ENCODE measurements at places on chromosomes 1 and 21.

DNA sequence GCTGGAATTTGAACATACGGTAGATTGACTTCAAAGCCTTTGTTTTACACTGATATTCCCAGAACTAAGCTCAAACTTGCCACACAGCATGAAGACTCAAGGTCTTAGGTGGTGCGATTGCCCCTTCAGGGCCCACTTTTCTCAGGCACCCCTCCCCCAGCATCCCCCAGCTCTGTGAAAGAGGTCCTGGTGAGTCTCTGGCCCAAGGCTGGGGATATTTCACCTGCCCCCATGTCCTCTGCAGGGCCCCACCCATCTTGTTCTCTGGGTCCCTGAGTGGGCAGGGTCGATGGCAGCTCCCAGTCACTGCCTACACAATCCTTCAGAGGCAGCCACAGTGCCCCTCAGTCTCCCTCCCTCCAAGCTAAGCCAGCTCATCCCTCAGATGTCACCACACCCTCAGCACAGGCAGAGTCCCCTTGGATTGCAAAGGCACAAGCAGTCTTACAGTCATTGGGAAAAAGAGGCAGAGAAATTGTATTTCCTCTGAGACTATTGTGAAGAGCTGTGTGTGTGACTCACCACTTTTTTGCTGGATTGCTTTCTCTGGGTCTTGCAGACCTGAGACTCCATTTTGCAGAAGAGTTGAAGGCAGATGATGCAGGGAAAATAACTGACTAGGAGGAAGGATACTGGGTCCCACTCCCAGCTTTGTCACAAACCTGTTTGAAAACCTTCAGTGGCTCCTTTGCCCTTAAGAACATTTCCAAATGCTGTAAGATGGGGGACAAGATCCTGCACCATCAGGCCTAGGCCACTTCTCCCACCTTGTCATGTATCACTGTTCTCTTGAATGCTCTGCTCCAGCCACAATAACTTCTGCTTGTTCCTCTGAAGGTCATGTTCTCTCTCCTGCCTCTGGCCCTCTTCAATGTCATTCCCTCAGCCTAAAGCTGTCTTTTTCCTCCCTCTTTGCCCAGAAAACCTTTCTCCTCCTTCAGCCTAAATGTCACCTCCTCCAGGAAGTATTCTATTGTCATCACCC lies 119.1 kb upstream of the GRIK3 start:
- DNase-seq, result no peak

DNA sequence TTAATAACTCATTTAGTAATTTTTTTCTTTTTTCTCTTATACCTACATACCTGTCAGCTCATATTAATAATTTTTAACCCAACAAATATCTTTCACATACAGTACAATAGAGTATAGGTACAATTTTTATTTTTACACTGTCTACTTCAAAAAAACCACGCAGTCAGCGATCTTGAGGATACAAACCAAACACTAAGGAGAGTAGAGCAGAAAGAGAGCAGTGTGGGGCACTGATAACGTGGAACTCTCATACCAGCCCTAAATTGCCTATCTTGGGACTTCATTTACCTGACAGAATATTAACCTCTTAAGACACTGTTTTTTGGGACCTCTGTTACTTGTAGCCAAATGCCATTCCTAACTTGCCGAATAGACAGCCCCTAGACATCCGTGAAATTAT lies 5.5 kb downstream of the TRMT1L start:
- DNase-seq, result no peak

DNA sequence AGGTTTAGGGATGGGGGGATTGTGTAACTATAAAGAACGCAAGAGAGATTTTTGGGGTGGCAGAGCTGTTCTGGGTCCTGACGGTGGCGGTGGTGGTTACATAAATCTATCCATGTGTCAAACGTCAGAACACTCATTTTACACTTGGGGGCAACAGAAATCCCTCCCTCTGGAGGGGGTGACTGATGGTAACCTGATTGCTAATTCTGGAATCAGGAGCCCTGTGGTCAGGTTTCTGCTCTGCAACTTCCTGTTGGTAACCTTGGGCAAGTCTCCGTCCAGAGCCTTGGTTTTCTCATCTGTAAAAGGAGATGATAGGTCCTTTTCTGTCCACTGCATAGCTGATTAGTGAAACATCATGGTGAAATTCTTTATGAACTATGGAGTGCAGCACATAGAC lies 40.9 kb downstream of the ALPL start:
- no peak for DNase-seq

DNA sequence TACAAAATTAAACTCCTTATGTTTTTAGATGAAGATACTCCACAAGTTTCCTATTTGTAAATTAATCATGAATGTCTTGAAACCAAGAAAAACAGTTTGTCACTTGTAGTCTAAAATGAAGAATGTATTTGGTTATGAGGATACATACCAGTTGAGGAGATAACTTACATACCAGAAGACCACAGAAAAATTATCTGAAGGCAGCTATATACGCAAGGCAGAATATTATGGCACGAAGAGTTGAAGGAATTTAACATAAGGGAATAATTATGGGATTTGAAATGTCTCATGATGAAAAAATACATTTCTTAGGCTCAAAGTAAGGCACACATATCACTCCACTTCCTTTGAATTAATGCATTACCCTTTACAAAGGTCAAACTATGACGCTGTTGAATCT lies 73.3 kb downstream of the IFI44 start:
- DNase-seq, result no peak

DNA sequence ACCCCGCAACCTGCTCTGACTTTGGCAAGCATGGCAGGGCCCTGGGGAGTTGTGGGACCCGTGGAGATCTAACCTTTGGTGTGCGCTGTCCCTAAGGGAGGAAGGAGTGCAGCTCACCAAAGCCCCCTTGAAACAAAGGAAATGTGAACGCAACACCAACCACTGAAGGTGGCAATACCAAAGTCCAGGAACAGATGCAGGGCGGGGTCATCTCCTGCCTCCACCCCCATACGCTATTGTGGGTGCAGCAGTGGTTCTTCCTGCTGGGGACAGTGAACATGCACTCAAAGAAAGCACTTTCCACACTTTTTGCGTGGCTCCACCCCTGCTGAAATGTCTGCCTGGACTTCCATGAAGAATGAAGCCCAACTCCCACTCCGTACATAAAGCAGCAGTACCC lies 93.0 kb downstream of the UBE2U start:
- DNase-seq, result no peak
